Right ventricle myocardium inferior (tissue), 1 donor: ENCODE measurements at places on chromosomes 2 and 18. TPM values are rescaled to one million over a fixed set of nuclear protein-coding genes. Genes with fewer than 3 reads are reported as not detected.
A peak's percentile ranks its signal among the peaks of the same experiment; 100 is the strongest.

The CPS1 gene
- 3.0 TPM for total RNA-seq

The OTOS gene
- not detected for total RNA-seq

DNA sequence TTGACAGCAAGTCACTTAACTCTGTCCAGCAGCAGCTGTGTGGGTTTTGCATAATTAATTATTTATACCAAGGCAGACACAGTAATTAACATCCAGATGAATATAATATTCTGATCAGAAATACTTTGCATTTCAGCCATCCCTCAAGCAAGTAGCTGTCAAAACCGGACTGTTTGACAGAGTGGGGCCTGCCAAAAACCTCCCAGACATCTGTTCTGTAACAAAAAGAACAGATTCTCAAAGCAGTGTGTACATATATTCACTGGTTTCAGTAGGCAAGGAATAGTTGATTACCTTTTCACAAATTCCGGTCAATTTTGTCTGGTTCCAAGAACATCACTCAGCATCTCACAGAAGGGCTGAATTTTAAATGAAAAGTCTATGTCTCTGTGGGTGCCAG is 291.6 kb downstream of the CMPK2 start:
- no peak for DNase-seq

The MAP3K20 gene
- total RNA-seq: 435 TPM

The KIAA2012 gene
- total RNA-seq: not detected

DNA sequence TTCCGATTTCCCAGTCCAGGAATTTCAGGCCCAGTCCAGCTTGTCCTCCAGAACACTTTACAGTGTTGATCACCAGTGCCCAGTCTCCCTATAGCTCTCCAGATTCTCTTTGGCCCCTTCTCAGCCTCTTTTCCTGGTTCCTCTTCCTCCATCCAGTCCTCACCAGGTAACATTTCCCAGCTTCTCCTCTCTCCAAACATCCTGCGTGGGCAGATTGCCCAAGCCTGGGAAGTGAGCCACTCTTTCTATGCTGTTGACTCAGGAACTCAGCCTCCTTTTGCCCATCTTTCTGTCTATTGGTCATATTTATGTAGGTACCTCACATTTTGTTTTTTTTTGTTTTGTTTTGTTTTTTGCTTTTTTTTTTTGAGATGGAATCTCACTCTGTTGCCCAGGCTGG is 109.4 kb downstream of the LYPD1 start:
- DNase-seq: no peak

DNA sequence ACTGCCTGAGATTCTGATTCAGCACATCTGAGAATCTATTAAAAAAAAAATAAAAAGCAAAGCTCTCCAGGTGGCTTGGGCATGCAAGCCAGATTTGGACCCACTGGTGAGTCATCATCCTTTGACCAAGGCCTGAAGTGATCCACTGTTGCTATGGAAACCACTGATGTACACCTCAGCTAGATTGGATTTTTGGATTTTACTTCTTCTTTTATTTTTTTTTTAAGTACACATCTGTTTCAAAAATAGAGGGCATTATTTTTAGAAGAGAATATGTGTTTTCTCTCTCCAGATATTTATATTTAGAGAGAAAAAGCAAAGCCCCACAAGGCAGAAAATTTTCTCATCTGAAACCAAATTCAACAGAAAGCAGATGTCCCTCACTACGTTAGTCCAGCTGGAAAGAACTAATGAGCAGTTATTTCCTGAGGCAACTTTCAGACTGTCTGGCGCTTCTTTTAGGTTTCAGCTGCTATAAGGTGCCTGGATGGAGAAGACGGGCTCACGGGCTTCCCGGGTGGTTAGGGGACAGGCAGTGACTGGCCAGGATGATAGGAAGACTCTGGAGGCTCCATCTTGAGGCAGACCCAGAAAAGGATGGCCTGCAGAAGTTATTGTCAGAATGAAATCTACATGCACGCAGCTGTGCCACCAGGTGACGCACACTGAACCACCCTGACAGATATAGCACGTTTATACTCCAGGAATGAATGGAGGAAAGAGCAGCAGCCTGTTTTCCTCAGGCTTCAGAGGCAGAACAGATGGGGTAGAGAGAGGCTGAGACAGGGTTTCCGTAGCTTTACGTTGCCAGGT is 50.5 kb downstream of the MRPL35 start:
- DNase-seq: no peak

- DNase-seq: peak; percentile 85
Measured at GRCh38 chr2:233061591-233062450, 1.7 kb downstream of the INPP5D start.

- no peak for DNase-seq
Measured at GRCh38 chr18:48330016-48330991, 78.9 kb downstream of the ZBTB7C start.

The TMBIM1 gene
- total RNA-seq: 138 TPM
